ENCODE measurements at places on chromosomes 1 and 21. TPM values are rescaled to one million over a fixed set of nuclear protein-coding genes. Genes with fewer than 3 reads are reported as not detected.

The EDEM3 gene
- 12.0 TPM for polyA plus RNA-seq

DNA sequence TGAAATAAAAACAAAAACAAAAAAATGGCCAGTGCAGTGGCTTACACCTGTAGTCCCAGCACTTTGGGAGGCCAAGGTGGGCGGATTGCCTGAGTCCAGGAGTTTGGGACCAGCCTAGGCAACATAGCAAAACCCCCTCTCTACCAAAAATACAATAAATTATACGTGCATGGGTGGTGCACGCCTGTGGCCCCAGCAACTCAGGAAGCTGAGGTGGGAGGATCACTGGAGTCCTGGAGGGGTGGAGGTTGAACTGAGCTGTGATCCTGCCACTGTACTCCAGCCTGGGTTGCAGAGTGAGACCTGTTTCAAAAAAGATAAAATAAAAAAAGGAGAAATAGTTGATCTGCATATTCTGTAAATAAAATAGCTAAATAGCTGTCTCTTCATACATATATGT is 41.2 kb downstream of the HS2ST1 start:
- no peak for DNase-seq

DNA sequence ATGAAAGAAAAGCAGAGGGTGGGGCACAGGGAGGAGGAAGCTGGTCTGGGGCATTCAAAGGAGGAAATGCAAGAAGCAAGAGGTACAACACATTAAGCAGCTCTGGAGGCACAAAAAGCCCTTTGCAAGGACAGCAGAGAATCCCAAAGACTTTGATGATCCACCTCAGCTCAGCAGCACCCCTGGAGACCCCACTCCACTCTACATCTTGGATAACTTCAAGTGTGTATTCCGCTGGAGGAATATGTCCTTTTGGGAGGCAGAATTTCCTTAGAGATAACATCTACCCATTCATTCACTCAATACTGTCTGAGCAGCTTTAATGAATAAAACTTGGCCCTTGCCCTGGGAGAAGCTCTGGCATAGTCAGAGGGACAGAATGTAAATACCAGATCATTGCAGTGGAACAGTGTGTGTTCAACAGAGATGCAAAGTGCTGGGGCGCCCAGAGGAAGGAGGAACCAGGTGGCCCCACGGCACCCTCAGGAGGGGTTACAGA is 599.7 kb downstream of the KIF26B start:
- no peak for DNase-seq

DNA sequence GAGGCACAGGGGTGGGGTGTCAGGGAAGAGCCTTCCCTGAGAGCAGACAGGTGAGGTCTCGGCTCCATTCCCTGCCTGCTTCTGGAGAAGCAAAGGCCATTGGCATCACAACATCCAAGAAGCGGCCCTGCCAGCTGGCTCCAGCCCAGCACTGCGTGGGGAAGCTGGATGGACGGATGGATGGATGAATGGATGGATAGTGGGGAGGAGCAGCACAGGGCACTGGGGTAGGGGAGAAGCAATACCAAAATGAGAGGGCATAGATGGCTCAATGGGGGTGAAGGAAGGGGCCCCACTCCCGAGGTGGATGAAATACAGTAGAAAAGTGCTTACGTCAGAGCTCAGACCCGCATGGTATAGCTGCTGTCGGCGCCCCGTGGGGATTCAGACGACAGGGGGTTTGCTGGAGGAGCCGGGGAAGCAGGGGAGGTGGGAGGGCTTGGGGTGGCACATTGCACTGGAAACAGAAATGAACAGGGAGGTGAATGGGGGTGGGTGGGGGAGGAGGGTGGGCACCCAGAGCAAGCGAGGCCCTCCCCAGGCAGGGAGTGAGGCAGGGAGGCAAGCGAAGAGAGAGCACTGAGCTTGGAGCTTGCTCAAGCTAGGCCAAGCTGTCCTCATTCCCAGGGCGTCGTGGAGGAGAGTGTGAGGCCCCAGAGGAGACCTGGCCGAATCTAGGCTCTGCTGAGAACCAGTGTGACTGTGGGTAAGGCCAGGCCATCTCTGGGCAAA is 9.5 kb upstream of the GOLT1A start:
- DNase-seq, result no peak

DNA sequence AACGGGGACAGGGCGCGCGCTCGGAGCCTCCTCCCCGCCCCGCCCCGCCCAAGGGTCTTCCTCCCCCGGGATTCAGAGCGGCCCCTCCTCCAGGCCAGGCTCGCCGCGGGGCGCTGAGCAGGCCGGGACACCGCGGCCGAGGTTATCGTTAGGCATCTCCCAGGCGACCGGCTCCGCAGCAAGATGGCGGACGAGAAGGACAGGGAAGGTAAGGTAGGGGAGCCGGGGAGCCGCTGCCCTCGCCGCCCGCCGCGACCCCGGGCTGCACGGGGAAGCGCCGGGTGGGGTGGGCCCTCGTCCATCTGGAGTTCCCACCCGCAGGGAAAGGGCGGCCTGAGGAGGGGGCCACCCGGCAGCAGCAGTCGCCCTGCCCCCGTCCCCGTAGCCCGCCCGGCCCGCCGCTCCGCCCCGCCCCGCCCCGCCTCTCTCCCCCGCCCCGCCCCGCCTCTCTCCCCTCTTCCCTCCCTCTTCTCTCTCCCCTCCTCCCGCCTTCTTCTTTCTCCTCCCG is 105.9 kb upstream of the HNRNPU start:
- no peak for DNase-seq

DNA sequence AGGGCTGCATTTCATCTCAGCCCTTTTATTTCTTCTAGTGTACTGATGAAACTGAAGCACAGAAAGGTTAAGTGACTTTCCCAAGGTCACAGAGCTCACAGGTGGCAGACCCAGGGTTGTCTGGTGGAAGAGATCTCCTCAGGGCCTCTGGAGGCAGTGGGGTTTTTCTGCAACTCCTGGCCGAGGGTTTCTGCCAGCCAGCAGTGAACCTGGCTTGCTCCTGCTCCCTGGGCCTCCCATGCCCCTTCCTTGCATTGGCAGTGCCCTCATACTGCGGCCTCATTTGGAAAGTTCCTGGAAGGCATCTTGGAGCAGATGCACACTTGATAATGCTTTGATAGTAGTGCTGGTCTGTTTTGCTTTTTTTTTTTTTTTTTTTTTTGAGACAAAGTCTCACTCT is 7.7 kb downstream of the GALNT2 start:
- no peak for DNase-seq

GRCh38 chr1:155003227-155003765 is 694 bp downstream of the ZBTB7B start:
- DNase-seq, result no peak

GRCh38 chr21:44766014-44766817 is 35.4 kb downstream of the UBE2G2 start:
- DNase-seq, result no peak

DNA sequence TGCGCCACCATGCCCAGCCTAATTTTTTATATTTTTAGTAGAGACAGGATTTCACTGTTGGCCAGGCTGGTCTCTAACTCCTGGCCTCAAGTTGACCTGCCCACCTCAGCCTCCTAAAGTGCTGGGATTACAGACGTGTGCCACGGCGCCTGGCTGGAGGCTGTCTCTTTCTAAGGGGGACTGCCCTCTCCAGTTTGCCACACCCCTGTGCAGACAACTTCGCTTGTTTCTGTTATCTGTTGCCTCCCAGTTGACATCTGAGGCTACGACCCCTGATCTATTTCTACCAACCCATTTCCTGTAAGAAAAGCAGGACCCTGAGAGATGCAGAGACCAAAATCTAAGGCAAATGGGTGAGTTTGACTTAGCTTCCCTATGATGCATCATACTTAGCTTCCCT is 24.0 kb upstream of the VASH2 start:
- DNase-seq, result no peak

The S100A8 gene
- 42.7 TPM for polyA plus RNA-seq

GRCh38 chr1:159187647-159188374 is 16.4 kb downstream of the CADM3 start:
- no peak for DNase-seq

The KRTAP10-9 gene
- polyA plus RNA-seq, result not detected

The SLC44A3 gene
- polyA plus RNA-seq, result not detected

DNA sequence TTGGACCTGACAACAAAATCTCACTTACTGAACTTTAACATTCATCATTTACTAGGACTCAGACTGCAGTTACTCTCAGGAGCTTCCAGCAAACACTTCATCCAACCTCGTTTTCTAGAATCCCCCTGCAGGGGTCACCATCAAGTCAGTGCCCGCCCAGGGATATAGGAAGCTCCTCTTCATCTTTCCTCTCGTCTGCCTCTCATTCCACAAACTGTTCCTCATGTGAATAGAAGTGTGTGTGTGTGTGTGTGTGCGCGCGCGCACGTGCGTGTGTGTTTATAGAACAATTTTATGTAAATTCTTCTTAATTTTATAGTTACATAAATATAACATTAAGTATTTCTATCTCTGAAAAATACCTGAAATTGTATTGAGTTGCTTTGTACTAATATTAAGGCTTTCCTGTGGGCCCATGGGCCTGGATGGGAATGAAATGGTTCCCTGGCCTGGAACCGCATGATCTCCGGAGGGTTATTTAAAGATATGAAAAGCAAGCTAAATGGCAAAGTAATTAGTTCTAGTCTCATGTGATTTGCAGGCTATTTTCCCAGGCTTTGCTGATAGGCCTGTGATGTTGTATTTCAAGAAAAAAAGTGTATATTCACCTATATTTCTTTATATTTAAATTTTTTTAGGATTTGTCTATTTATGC is 21.7 kb upstream of the ABCD3 start:
- no peak for DNase-seq

- no peak for DNase-seq
These were observed 171.0 kb downstream of the LRRC40 start for GRCh38 chr1:70034403-70034802.

- no peak for DNase-seq
These were observed 6.6 kb downstream of the H6PD start for GRCh38 chr1:9240914-9241820.

The SYT2 gene
- 0.12 TPM for polyA plus RNA-seq
